ENCODE measurements at places on chromosomes 1 and 21.

GRCh38 chr1:209705033-209705598 lies 470 bp downstream of the HSD11B1 start:
- DNase-seq = no peak

- peak; percentile 36 for DNase-seq
Measured at GRCh38 chr1:208837242-208837641, 593.1 kb upstream of the PLXNA2 start.

- DNase-seq = no peak
Measured at GRCh38 chr1:158638904-158639303, 33.8 kb downstream of the OR10Z1 start.

DNA sequence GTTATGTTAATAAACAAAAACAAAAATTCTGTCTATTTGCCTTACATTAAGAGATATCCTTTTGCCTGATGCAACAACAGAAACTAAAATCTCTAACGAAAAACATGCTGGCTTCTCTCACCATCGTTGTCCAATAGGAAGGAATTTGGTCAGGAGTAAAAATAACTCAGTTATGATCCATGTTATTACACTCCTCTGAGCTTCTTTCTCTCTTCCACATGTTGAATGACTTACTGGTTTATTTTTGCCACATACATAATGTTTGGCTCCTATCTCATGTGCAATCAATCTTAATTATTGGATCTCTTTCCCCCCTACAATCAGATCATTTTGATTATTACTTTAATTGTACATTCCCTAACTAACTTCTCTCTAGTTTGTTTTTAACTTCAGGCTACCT lies 688.4 kb downstream of the USP25 start:
- no peak for DNase-seq

DNA sequence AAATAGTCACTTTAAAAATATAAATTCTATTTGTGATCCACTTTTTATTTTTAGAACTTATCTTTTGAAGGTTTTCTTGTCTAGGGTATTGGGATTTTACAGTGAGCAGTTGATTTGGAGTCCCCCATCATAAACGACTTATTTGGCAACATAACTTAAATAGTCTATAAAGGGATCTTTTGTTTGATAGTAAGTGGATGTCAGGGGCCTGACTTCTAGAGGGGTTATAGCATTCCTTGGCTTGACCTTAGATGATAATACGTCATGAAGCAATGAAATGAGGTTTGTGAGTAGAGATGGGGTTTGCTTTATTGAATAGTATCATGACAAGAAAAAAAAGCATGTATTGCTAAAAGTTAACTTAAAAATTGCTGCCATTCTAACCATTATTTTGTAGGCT lies 17.8 kb downstream of the VPS45 start:
- no peak for DNase-seq

GRCh38 chr1:167208624-167208976 lies 12.1 kb upstream of the POU2F1 start:
- no peak for DNase-seq

DNA sequence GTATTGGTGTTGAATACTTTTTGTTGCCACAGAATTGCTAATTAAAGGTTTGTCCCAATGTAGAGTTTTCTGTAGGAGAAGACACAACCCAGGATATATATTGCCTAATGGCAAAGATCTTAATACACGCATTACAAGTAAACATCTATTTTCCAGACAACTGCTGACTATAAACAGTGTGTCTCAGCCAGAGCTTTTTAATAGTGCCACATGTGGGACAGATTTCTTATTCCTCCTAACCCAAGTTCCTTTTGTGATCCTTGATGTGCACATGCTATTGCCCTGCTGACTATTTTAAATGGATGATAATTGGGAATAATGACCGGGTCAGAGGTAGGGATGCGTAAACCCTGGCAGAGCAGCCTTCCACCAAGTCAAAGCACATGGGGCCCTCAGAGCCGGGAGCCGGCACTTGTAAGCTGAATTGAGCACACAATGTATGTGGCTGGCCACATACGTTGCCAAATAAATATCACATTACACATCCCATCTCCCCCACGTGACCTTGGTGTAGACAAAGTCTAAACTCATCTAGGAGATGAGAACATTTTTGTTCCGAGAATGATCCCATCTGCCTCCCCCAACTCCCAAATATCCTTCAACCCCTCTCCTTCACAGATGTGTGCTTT lies 209.8 kb upstream of the NFIA start:
- DNase-seq = no peak

DNA sequence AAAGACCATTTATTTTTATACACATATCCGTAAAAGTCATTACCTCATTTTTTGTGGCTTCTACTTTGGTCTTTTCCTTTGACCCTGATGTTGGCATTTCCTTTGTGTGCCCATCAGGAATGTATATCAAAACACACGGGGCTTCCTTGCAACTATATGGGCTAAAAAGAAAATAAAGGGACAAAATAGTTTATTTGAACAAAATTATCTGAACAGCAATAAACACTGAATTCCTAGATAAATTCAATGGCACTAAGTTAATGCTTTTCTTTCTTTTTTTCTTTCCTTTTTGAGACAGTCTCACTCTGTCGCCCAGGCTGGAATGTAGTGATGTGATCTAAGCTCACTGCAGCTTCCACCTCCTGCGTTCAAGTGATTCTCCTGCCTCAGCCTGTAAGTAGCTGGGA lies 45.2 kb downstream of the EPRS1 start:
- no peak for DNase-seq

DNA sequence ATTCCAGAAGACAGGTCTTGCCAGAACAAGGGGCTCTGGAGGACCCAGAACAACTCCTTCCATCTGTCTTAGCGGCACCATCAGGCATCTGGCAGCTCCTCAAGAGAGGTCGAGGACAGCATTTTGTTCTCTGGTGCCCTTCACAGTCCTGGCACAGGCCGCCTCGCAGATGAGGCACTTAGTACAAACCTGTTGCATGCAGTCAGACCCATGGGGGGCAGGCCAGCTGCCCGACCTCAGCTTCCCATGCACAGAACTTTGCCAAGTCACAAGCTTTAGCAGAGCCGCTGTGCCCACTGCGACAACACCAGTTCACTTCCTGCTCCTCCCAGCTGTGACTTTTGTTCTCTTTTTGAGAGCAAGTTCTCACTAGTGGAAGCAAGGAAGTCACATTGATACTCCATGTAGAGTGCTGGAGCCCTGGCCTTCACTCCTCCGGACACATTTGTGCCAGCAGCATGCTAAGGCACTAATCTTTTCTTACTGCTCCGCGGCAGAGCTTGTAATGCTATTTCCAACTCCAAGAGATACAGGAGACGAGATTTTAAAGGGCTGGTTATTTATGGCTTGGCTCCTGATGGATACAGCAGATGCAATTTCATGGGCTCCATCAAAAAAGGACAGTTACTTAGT lies 44.6 kb downstream of the HMGB4 start:
- DNase-seq = no peak

- no peak for DNase-seq
Measured at GRCh38 chr1:116133696-116134475, 22.7 kb downstream of the MAB21L3 start.

GRCh38 chr1:36183309-36183856 lies 27.4 kb downstream of the MAP7D1 start:
- DNase-seq = no peak

- DNase-seq = no peak
Measured at GRCh38 chr1:219858980-219859379, 69.4 kb downstream of the SLC30A10 start.

DNA sequence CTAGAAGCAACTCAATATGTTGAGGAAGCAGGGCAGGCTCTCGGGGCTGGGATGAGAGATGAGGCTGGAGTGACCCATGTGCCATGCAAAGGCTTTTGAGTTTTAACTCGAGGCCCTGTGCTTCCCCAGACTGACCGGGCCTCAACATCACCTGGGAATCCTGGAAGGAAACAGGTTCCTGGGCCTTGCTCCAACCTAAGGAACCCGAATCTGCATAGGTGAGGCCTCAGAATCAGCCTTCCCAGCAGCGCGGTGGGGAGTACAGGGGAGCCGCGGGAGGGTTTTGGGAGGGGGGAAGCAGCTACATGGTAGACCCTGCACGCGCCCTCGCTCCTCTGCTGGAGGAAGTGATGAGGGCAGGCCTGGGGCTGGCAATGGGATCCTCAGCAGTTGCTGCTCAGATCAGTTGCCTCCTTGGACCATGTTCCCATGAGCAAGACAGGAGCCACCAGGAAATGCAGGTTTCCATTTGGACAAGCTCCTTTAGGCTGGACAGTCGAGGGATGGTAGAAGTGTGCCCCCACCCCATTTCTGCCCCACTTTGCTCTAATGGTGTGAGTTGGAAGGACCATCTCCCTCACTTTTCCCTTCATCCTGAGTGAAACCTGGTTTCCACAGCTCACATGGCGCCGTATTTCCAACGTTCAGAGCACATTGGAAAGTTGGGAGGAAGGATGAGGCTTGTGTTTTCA lies 4.5 kb upstream of the KIAA1614 start:
- no peak for DNase-seq

- no peak for DNase-seq
Measured at GRCh38 chr1:172467446-172467845, 23.6 kb upstream of the PIGC start.

- no peak for DNase-seq
Measured at GRCh38 chr1:43671626-43672330, 21.8 kb downstream of the KDM4A start.

- DNase-seq = no peak
Measured at GRCh38 chr1:55957276-55957675, 622.1 kb downstream of the PLPP3 start.

GRCh38 chr1:17594690-17595601 lies 55.4 kb downstream of the ARHGEF10L start:
- no peak for DNase-seq

DNA sequence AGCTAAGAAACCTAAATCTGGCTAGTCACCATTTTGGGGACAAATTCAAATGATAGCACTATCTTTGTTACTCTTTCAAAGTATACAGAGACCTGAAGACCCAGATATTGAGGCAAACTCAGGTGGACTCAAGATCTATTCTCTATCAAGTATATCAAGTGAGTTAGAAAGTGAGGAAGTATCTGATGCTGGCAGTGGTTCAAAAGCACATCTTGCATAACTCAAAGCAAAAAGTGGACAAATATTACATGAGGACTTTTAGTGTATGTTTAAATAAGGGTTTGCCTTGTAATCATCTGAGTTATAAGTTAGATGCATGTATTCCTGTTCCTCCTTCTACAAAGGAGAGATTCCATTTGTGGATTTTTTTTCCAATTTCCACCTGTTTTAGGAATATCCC lies 338.4 kb downstream of the DISC1 start:
- no peak for DNase-seq

DNA sequence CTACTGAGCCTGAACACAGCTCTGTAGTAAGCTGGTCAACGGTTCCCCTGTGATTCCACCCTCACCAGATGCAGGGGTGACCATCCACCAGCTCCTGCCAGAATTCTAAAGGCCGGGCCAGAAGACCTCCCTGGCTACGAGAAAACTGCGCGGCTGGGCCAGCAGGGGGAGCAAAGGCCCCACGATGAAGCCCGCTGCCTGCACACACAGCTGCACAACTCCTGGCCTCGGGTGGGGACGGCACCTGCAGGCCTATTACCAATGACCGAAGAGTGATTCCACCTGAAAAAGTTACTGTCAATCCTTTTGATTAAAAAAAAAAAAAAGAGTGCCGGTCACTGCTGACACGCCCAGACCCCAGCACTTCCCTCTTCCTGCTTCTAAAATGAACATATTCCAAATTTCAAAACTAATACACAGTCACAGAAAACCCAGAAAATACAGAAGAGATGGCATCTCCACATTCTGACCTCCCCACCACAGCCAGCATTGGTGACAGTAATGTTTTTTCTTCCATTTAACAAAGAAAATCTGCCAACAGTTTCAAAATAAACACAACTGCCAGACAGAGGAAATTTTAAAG lies 49.8 kb upstream of the RIPK4 start:
- no peak for DNase-seq

DNA sequence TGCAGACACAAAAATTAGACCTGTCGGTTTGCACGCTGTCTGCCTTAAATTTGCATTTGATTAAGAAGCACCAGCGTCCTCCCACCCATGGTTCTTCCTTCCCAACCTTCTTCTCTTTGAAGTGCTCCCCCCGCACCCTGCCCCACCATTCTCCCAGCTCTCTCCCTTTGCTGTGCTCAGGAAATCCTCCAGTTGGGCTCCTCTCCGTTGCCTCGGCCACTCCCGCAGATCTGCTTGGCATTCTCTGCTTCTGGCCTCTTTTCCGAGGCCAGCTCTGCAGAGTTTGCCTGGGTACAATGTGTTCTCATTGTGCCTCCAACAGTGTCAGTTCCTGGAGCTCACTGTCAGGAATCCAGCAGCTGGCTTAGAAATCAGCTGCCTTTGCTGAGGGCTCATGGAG lies 126.1 kb downstream of the NAV1 start:
- no peak for DNase-seq

GRCh38 chr1:193763266-193763665 lies 576.9 kb upstream of the B3GALT2 start:
- no peak for DNase-seq

DNA sequence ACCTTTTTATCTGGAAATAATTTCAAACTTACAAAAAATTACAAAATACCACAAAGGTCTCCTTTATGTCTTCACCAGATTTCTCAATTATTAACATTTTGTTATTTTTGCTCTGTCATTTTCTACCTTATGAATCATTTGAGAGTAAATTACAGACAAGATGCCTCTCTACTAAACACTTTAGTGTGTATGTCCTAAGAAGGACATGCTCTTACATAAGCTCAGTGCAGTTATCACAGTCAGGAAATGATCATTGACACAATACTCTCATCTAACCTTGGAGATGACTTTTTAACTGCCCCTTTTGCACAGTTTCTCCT lies 378.9 kb upstream of the RUNX1 start:
- DNase-seq = no peak

- no peak for DNase-seq
Measured at GRCh38 chr1:145885738-145886287, at the start of gene ANKRD35. TSS of gene ANKRD35 (minus strand) at chr1:145885866. CDS start at chr1:145885758, 108 bp downstream.

DNA sequence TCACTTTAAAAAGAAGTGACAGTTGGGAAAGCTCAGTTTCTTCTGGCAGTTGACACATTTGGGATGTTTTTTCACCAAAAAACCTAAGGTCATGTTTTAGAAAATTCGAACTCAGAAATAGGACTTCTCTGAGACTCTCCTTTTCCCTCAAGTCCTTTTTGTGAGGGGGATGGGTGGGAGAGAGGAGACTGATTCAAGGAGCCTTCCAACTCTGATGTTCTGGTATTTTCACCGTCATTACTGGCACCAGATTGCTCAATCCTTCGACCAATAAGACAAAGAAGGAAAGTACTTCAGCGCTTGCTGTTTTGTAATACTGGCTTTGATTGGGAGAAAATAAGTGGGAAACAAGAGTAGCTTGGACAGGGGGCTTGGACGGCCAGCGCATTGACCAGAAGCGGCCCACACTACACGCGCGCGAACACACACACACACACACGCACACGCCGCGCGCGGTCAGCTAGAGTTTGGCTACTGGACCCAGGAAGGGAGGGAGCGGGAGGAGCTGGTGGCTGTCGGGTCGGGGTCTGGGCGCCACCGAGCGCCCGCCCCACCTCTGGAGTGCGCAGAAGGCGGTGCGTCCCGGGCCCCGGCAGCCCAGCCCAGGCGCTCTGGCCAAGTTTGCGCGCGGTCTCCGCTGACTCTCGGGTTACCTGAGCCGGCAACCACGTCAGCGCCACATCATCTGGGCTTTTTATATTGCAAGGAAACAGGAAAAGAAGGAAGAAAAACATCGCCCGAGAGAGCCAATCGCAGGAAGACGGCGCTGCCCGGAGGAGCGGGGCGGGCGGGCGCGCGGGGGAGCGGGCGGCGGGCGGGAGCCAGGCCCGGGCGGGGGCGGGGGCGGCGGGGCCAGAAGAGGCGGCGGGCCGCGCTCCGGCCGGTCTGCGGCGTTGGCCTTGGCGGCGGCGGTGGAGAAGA lies at the start of gene KCNK1:
Gene KCNK1, plus strand, starts transcription at position 855 of the 921 bp plus-strand sequence. Its CDS starts 66 bp downstream, at position 921.
- peak; percentile 58 for DNase-seq

All from epithelial cell of prostate (primary cell).